ENCODE measurements at places on chromosomes 5 and 9.

GRCh38 chr5:5658226-5658625 is 235.7 kb downstream of the ICE1 start:
- DNase-seq: peak; percentile 65

- no peak for DNase-seq
Measured at GRCh38 chr5:60820593-60821487, 23.2 kb downstream of the ELOVL7 start.

- DNase-seq: no peak
Measured at GRCh38 chr5:151264113-151264512, 11.1 kb downstream of the GM2A start.

DNA sequence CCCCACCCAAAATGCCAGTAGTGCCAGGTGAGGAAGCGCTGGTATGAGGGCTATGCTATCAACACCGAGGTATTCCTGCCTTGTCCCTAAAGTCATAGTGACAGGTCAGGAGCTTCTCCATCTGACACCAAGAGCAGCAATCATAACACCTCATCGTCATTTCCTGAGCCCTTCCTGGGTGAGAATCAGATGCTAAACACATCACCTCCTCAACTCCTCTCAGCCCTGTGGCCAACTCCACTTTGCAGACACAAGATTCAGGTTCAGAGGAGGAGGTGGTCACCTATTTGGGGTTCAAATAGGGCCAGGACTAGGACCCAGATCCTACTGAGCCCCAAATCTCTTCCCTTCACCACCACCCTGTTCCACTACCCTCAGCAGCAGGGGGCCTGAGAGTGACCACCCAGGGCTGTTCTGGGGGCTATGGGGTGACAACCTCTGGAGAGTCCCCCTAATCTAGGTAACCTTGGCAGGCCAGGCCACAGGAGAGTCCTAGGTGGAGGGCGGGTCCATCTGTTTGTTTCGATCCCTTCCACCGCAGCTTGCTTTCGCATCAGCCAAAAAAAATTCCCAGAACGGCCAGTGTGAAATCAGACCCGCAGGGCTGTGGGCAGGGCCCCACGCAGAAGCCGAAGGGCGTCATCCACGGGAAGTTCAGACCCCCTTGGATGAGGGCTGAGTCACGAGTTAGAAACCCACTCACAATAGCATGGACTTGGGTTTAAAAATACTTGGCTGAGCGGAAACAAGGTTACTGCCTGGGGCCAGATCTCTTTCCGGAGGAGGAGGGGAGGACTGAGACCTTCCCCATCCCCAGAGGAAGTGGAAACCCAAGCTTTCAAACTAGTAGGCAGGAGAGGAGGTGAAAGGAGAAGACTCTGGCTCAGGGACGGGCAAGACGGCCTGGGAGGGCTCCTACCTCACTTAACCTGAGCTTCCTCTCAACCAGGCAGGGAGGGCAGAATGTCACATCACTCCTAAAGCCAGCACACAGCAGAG is 8.7 kb downstream of the STK10 start:
- no peak for DNase-seq

- DNase-seq: no peak
Measured at GRCh38 chr9:138066049-138066448, 188.5 kb downstream of the CACNA1B start.

DNA sequence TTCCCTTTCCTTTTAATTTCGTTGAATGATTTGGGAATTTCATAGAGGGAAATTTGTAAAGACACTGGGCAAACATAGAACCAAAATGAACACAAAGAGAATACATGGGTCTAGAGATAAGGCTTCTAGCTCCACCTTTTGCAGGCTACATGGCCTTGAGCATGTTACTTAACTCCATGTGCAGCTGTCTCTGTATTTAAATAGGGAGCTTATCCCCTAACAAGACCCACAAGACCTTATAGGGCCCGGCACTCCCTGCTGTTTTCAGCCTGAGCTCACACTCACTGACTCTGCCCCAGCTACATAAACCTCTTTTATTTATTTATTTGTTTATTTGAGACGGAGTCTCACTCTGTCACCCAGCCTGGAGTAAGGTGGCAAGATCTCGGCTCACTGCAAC is 30.6 kb upstream of the TLE1 start:
- DNase-seq: no peak

- no peak for DNase-seq
Measured at GRCh38 chr9:105091004-105091640, 153.3 kb upstream of the SLC44A1 start.

- no peak for DNase-seq
Measured at GRCh38 chr5:141245250-141245717, at the start of gene PCDHB15. PCDHB15 (plus strand) TSS chr5:141245395; CDS start chr5:141245579, 184 bp downstream.

- no peak for DNase-seq
Measured at GRCh38 chr5:38563624-38564023, 7.2 kb upstream of the LIFR start.

GRCh38 chr9:77917800-77918199 is 113.8 kb downstream of the GNAQ start:
- no peak for DNase-seq

- DNase-seq: no peak
Measured at GRCh38 chr9:74172874-74173273, 324.3 kb upstream of the RORB start.

- peak; percentile 52 for DNase-seq
Measured at GRCh38 chr9:15142878-15143534, 164.0 kb downstream of the TTC39B start.

- no peak for DNase-seq
Measured at GRCh38 chr9:95910023-95910707, 34.7 kb downstream of the ERCC6L2 start.

- no peak for DNase-seq
Measured at GRCh38 chr5:2129568-2130272, 247.0 kb upstream of the IRX4 start.

- DNase-seq: no peak
Measured at GRCh38 chr9:129059796-129060785, 20.8 kb upstream of the DOLPP1 start.

DNA sequence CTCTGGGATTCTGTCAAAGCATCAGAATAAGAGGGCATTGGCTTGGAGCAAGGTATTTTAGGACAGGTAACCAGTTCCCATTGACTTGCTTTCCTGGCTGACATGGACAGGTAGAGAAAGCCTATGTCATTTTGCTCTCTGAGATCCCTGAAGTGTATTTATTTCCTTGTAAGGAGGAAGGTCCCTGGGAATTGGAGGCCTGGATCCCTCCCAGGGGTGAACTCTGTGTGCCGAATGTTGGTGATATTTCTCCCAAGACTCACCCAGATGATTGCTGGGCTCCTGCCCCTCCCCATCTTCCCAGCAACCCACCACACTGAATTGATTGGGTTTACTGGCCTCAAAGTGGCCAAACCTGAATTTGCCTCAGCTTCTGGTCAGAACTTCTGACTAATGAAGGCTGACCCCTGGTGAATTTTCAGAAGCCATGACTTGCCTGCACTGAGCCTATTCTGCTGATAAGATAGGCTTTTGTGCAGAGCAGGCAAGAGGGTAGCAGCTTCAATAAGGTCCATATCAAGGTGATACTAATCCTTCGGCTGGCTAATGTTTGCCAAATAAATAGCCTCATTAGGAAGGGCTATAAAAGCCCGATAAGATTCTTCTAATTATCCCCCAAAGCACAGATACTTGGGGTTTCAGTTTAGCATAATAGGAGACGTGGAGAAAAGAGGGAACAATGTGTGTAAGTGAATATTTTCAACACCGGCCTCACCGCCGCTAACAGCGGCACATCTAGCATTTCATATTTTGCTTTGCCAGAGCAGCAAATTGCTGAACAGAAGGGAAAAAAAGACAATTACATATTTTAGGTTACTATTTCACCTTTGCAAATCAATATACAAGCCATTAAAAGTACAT is 152.9 kb upstream of the PITX1 start:
- DNase-seq: no peak

DNA sequence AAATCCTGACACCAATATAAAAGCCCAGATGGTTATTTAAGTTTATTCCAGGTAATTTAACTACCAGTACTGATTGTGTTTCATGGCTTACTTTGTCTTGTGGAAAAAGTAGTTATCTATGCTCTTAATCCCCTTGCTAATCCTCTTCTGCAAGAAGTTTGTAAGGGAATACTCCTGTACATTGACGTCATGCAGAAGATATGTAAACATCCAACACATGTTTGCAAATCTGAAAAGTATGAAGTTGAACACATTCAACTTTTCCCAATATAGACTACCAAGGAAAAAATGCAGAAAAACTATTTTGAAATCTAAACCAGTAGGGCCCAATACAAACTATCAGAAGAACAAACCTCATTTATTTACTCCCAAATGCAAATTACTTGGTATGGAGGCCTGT is 56.3 kb upstream of the ELL2 start:
- DNase-seq: no peak

DNA sequence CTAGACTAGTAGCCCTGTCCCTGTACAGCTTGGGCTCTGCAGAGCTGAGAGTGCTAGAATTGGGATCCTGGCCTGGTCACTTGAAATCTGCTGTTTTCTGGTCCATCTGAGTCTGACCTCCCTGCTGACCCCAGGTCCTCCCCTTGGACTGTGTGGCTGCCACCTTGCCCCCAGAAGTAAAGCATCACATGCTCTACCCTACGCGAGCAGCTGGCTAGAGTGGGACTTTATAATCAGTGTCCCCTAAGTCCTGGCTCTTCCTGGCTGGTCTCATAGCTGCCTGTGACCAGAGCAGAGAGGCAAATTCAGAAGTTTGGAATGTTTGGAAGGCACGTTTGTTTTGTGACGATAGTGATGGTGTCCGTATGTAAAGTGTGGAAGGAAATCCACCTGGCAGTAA is 81.0 kb downstream of the ARHGEF28 start:
- DNase-seq: no peak

GRCh38 chr9:134333234-134333873 is 7.1 kb downstream of the RXRA start:
- no peak for DNase-seq

- no peak for DNase-seq
Measured at GRCh38 chr5:462051-462481, 19.1 kb downstream of the EXOC3 start.

GRCh38 chr9:101528015-101528414 is 5.6 kb upstream of the RNF20 start:
- DNase-seq: no peak

DNA sequence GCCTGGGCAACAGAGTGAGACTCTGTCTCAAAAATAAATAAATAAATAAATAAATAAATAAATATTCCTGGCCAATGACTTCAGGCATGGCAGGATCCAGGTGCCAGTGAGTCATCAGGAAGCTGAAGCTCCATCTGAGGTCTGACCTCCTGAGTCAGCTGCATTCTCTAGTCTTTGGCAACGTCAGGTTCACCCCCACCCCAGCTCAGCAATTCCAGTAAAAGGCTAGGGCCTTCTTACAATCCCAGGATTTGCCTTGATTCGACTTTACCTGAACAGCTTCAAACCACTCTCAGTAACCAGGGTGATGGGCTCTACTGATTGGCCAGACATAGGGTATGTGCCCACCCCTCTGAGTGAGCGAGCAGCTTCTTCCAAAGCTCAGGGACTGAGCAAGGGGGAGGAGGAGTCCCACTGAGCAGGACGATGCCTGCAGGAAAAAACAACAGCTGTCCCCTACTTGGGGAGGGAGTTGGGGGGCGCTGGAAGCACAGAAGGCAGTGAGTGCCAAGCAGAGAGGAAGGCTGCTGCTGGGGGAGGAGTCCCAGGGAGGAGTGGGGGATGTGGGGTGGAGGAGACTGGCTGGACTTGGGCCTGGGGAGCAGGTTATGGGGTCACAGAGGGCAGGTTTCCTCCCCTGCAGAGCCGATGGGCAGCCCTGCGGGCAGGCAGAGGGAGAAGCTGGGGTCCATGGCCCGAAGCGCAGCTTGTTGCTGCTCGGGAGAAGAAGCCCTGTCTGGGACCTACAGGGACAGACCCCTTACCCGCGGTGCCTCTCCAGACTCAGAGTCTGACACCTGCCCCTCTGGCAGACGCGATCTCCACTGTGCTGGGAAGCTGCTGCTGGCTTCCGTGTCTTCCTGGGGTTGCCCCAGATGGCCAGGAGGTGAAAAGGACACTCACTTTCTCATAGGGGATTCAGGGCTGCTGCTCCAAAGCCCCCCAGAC is 25.9 kb upstream of the UNC5A start:
- DNase-seq: peak; percentile 95

GRCh38 chr9:14418941-14419937 is 105.3 kb upstream of the NFIB start:
- no peak for DNase-seq

- DNase-seq: no peak
Measured at GRCh38 chr5:54098267-54098666, 212.1 kb downstream of the ARL15 start.

DNA sequence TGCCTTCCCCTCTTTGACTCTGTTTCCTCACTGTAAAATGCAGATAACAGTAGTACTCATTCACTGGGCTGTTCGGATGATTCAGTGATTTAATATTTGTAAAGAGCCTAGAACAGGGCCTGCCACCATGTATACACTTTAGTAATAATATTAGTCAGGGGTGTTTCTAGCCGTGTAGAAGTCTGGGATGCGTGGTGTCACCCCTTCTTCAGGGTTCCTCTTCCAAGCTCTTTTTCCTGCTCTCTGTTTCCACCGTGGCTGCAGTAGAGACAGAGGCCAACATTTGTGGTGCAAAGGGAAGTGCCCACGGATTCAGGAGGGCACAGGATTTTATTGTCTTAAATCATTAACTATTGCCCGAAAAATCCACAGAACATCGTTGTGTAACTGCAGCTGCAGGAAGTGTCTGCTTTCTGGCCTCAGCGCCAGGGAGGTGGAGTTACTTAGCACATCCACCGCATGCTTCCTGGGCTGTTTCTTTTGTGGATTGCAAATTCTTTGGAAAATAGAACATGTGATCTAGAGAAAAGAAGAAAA is 61.7 kb downstream of the TRIO start:
- peak; percentile 48 for DNase-seq

DNA sequence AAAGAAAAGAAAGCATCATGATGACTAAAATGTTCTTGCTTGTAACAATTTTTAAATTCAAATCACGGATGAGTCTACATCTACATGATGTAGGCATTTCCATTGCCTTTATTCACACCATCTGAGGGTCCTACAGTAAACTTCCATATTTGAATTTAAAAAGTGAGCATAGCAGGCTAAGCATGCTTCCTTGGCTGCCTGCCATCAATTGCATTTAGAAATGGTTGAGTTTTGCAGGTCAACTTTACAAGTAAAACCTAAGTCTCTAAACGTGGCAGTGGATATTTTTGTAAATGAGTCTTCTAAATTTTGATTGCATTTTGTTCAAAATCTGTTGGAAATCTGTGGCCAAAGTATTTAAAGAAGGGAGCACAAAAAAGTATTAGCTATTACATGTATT is 136.5 kb upstream of the PTCH1 start:
- no peak for DNase-seq

- no peak for DNase-seq
Measured at GRCh38 chr5:107290780-107291398, 379.8 kb downstream of the EFNA5 start.

GRCh38 chr5:33701251-33701650 is 190.5 kb downstream of the ADAMTS12 start:
- no peak for DNase-seq

- no peak for DNase-seq
Measured at GRCh38 chr9:131744720-131745201, 4.9 kb upstream of the RAPGEF1 start.

DNA sequence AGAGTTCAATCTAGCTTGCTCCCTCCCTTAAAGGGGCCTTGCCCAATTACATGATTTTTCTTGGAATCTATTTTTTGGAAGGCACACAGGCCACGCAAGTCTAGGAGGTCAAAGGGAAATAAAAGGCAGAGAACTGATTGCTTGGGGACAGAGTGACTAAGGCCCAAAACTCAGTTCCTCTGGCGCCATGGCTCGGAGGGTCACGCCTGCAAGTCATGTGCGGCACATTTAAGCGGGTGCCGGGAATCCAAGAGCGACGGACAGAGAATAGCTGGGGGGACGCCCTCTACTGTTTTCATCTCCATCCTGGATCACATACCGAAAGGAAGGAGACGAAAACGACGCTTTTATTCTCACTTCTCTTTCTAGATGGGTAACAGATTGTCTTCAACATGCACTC is 78.6 kb downstream of the FREM1 start:
- no peak for DNase-seq
